AG09309 (cell line): ENCODE measurements at places on chromosomes 2 and 18.

DNA sequence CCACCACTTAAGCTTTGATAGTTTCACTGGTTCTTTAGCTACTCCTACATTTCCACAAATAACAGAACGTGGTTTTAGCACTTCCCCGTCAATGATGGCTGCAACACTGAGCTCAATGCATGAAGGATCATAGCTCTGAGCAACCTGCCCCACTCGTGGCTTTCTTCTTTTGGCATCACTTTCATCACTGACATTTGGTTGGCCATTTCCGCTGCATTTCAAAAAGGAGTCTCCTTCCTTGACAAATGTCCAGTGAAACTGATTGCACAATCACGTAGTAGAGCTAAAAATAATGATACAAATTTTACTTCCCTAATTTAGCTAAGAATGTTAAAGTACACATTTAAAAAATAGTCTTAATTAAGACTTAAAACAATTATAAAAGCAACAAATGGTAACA lies 205.2 kb upstream of the HDAC4 start:
- DNase-seq: no peak

DNA sequence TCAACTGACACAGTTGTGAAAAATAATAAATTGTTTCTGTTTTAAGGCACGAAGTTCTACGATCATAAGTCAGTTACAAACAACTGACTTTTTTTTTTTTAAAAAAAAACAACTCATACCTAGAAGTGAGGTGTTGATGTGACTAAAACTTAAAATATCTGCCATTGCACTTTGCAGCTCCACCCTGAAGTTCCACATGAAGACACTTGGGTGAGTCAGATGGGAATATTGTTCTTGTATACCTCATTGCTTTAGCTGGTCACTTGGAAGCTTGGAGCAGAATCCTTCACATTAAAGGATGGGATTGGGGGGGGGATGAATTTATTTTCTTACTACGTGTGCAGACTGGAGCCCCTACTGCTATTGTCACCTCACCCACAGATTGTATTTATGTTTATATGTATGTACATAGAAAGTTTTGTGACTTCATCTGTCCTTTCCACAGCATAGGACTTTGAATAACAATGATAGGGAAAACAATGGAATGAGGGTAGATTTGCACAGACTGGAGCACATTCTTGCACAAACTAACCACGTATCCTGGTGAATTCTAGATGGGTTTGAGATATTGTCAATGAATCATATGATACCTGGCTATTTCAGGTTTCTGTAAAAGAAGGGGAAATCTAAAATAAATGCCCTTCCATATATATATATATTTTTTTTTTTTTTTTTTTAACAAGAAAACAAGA lies 57.9 kb upstream of the ARHGAP15 start:
- no peak for DNase-seq

DNA sequence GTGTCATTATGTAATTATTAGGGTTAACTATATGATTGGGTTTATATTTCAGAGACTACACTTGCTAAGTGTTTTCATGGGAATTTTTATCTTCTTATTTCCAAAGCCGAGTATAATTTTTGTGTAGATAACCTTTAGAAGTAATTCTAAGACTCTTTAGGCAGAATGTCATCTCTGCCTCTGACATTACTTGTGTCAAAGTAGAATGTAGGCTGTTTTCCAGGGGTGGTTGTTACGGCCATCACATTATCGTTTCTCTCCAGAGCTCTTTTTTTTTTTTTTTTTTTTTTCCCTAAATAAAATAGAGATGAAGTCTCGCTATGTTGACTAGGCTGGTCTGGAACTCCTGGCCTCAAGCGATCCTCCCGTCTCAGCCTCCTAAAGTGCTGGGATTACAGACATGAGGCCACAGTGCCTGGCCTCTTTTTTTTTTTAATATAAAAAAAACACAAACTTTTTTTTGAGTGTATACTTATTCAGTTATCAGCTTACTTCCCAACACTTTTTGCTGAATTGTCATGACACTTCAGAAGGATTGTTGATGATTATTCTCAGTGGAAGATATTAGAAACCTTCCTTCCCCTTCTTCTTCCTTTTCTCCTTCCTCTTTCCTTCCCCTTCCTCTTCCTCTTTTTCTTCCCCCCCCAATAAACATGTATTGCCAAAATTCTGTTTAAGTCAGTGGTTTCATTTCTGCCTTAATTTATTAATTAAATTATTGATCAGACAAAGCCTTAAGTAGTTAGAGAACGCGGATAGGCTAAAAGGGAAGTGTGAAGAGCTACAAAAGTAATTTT lies 2.3 kb downstream of the PIKFYVE start:
- no peak for DNase-seq

- no peak for DNase-seq
These were observed 259.2 kb downstream of the TGIF1 start for GRCh38 chr18:3709205-3709604.

- no peak for DNase-seq
These were observed 217.3 kb downstream of the ETAA1 start for GRCh38 chr2:67614454-67614853.

DNA sequence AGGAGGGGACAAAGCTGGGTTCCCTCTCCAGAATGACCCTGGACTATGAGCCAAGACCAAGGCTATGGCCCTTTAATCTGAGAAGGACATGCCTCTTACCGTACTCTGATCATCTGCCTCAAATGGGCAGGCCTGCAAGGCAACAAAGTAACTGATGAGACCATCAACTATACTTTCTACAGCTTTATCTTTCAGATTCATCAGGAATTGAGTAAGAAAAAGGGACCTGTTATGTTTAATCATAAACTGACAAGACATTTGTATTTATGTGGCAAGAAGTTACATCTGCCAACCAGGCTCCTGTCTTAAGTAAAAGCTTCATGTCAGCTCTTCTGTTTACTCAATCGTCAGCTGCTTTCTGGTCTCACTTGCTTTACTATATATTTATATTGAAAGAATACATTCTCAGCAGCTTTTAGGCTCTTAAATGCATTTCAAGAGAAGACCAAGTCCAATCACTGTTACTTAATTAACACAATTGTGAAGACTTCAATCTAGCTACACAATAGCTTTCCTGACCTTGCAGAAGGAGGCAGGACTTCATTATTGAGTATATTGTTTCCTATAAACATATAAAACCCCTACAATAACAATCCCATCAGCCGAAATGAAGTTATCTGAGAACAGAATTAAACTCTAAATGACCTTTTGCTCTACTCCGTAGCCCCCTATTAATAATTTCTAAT lies 163.8 kb downstream of the ETAA1 start:
- no peak for DNase-seq

GRCh38 chr2:105611811-105612424 lies 132.8 kb upstream of the NCK2 start:
- no peak for DNase-seq

DNA sequence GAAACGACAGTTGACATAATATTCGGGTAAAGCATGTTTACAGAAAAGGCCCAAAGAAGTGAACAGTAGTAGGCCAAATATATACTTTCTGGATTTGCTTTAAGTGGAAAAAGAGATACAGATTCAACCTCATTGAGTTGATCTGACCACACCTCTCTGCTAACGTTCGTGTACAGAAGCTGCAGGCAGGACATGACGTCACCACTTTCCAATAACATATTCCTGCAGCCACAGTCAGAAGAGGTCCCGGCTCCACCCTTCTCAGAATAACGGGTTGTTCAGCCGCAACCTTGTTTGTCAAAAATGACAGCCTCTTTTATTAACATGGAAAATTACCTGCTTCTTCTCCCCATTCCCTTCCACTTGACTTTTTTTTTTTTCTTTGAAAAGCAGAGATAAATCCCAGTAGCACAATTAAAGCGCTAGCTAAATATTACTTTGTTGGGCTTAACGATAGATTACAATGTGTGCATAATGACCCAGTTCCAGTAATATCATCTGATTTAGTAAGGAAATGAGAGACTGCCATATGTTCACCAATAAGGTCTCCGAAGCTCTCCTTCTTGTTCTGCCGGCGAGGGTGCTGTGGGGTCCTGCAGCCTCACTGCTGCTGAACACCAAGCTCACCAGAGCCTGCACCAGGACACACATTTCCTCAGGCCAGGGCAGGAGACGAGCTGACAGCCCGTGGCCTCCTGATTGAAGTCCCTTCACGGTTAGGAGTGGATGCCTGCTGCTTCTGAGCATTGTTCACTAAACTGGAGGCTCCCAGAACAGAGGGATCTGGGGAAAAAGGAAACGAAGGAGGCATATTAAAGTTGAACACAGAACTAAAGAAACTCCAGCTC lies 451.0 kb upstream of the SALL3 start:
- no peak for DNase-seq

GRCh38 chr18:22285361-22286140 lies 116.2 kb downstream of the GATA6 start:
- no peak for DNase-seq

GRCh38 chr2:64166637-64167420 lies 22.6 kb upstream of the PELI1 start:
- DNase-seq: no peak

GRCh38 chr2:142562900-142563299 lies 314.6 kb upstream of the KYNU start:
- DNase-seq: no peak

DNA sequence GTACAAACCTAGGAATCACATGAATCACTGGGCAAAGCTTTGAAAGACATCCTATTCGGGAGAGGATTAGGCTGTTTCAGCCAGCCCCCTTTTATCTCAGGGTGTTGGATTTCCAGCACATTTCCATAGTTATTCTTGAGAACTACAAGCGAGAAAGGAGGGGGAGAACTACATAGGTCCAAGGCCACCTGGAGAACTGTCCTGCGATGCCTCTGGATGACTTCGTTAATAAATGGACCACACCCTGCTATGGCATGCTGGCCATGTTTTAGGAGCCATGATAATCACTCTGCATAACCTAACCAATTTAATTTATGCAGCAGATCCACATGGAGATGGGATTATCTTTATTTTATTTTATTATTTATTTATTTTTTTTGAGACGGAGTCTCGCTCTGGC lies 29.9 kb downstream of the RHBDD1 start:
- no peak for DNase-seq

DNA sequence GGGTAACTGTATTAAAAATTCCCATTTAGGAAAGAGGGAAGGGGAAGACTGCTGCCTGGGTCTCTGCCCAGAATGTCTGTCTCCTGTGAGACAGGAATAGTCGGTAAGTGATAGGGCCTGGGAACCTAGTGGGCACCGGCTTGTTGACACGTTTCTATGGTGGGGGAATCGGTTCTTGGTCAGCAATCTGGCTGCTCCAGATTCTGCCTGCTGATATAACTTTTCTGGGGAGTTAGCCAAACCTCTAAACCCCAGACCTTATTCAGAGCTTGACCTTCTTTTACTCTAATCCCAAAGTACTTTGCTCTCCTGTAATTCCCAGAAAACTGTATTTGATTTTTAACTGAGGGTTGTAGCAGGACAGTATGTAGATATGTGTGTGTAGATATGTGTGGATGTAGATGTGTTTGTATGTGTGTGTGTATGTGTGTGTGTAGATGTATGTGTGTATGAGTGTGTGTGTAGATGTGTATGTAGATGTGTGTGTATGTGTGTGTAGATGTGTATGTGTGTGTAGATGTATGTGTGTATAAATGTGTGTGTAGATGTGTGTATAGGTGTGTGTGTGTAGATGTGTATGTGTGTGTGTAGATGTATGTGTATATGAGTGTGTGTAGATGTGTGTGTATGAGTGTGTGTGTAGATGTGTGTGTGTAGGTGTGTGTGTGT lies 61.8 kb upstream of the TXNDC2 start:
- DNase-seq: peak; percentile 64

GRCh38 chr2:36002941-36003340 lies 352.6 kb upstream of the CRIM1 start:
- no peak for DNase-seq

- no peak for DNase-seq
These were observed 117.6 kb downstream of the SH3RF3 start for GRCh38 chr2:109246616-109247015.

GRCh38 chr2:44358503-44358902 lies 2.8 kb downstream of the PREPL start:
- DNase-seq: no peak

- DNase-seq: peak; percentile 70
These were observed 378.6 kb upstream of the CWC22 start for GRCh38 chr2:180385601-180386201.

GRCh38 chr2:182055993-182056392 lies 70.3 kb downstream of the PPP1R1C start:
- no peak for DNase-seq

- DNase-seq: no peak
These were observed 21.7 kb downstream of the C18orf63 start for GRCh38 chr18:74337155-74337911.

DNA sequence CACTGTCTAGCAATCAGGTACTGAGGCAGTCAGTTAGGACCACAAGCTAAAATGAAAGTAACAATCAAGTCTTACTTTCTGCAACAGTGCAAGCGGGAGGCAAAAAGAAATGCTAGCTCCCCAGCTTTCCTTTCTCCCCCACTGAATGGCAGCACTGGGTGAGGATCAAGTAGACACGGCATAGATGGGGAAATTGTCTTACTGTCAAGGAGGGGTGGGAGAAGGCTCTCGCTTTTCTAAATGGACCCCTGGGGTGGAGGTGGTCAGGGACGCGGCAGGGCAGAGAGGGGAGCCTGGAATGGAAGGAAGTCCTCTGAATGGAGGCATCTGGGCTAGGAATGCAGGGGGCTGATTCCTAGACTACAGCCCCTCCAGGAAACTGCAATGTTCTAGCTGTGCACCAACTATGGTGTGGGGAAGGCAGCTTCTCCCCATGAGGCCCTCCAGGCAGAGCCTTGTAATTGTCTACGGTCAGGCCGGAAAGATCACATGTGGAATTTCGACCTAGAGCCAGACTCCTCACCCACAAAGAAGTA lies 24.3 kb downstream of the METTL8 start:
- no peak for DNase-seq

DNA sequence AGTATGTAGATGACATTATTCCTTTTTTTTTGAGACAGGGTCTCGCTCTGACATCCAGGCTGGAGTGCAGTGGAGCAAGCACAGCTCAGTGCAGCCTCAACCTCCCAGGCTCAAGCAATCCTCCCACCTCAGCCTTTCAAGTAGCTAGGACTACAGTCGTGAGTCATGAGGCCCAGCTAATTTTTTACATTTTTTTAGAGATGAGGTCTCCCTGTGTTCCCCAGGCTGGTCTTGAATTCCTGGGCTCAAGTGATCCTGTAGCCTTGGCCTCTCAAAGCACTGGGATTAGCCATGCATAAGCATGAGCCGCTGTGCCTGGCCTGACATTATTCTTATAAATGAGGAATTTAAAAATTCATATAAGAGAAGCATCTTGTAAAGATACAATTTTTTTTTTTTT lies 86.9 kb downstream of the FAM117B start:
- no peak for DNase-seq

DNA sequence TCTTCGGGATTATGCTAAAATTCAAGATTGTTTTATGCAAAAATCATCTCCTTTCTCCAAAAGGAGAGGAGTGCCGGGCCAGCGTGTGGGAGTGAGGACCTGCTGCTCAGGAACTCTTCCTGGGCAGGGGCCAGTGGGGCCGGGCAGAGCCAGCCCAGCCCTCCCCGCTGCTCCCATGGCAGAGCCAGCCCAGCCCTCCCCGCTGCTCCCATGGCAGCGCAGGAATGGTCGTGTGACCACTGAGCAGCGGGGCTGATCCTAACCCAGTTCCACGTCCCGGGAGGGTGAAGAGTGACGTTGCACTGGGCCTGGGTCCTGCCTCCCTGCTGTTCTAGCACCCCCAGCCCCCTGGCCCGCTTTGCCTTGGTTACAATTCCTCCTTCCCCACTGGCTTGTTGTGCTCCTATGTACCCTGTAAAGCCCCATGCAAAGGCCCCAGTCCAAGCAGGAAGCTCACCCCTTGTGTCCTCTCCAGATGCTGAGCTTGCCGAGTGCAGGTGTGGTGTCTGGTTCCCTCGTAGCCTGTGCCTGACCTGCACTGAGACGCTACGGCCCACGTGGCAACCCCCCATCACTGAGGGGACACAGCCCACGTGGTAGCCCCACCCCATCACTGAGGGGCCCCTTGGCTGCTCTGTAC lies 11.4 kb upstream of the NEU4 start:
- no peak for DNase-seq
